ENCODE measurements at places on chromosomes 1 and 21.

DNA sequence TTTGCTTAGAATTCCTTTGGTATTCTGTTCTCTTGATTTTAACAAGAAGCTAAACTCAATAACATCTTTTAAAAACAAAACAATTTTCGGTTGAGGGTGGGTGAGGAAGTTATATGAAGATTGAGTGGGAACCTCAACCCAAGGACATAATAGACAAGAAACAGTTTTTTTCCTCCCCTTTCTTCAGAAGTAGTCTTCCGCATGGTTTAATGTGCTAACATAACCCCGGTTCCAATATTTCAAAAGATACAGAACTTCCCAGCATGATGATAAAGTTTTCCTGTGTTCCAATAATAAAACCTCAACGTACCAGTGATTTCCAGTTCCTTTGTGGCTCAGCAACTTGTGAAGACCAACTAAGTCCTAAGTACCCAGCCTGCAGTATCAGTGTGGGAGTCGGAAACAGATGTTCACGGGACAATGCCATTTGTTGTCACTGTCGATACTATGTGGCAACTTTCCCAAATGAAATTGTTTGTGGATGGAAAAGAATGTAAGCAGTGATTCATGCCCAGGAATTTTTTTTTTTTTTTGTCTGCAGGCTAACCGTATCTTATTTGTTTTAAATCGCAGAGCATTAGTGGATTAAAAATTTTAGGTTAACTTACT is 48.5 kb downstream of the NR5A2 start:
- DNase-seq, result peak; percentile 79

GRCh38 chr1:1922956-1923833 is 4.1 kb upstream of the TMEM52 start:
- no peak for DNase-seq

DNA sequence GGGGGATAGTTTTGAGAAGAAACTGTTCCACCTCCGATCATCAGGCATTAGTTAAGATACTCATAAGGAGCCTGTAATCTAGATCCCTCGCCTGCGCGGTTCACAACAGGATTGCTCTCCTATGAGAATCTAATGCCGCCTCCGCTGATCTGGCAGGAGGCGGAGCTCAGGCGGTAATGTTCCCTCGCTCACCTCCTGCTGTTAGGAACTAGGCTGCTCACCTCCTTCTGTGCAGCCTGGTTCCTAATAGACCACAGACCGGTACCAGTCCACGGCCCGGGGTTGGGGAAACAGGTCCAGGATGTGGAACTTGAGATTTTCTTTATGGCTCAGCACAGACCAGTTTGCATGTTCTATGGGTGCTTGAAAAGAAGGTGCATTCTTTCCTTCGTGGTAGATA is 27.2 kb upstream of the FAM3B start:
- no peak for DNase-seq

DNA sequence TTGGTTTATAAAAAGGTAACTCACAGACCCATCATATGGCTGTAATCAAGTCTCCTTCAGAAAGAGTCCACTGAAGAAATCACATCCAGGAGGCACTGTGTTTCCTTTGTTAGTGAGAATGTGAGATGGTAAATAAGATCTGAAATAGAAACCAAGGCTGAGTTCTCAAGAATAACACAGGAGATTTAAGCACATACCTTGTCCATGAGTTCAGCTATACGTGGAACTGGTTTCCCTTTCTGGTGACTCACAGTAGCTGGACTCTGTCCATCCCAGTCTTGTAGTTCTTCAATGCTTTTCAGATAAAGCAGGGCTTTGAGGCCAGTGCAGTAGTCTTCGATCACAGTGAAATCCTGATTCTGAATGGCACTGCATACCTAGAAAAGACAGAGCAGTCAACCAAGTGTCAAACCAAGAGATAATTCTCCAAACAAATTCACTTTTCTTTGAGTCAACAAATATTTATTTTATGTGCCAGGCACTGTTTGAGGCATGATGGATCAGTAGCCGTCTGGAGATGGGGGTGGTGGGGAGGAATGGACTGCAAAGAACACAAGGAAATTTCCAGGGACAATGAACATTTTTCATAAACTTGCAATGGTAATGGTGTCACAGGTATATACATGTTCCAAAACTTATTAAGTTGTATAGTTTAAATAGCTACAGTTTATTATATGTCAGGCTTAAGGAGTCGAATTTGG is 471.4 kb downstream of the PTBP2 start:
- peak; percentile 29 for DNase-seq
